G401 (cell line): ENCODE measurements at places on chromosomes 2 and 18. TPM values are rescaled to one million over a fixed set of nuclear protein-coding genes. Genes with fewer than 3 reads are reported as not detected.

DNA sequence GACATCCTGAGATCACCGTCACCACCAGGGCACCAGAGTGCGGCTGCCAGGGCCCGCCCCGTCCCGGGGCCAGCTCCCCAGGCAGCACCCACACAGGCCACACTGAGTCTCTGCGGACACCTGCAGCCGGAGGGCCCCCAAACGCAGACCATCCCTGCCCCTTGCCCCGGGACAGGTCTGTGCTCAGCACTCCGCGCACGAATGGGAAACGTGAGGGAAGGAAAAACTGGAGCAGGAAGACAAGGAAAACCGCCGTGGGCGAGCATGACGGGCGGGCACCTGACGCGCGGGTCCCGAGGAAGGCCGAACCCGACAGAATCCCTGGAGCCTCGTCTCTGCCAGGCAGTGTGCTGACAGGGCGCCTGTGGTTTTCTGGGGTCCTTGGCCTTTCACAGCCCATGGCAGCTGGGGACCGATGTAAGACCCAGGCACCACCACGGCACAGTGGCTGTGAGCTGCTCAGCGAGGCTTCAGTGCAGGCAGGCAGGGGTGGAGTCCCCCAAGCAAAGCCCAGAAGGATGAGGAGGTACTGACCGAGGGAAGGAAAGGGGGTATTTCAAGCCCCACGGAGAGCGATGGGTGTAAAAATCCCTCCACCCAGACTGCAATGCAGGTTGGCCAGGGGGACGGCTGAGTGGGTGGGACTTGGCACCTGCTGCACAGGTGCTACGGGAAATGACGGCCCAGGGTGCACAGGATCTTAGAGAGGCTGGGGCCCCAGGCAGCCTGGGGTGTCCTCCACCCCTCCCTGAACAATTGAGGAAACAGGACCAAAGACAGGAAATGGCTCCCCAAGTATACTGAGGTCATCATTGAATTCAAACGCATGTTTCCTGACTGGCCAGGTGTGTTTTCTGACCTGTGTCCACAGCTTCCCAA, 59.0 kb downstream of the PXDN start:
- DNase-seq, result no peak

DNA sequence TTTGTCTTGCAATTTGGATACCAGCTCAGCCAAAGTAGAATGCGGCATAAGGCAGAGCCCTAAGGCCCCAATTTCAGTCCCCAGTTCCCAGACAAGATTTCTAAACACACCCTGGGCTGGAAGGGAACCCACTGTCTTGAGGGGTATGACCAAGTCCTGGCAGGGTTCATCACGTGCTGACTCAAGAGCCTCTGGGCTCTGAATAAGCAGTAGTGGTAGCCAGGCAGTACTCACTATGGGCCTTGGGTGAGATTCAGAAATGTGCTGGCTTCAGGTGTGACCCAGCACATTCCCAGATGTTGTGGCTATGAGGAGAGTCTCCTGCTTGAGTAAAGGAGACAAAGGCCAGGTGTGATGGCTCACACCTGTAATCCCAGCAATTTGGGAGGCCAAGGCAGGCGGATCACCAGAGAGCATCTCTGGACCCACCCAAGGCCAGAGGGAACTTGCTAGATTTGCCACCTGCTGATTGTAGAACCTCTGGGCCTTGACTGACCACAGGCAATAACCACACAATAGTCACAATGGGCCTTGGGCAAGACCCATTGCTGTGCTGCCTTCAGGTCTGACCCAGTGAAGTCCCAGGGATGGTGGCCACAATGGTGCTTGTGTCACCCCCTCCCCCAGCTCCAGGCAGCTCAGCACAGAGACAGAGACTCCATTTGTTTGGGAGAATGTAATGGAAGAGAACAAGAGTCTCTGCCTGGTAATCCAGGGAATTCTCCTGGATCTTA, 74.9 kb downstream of the ATL2 start:
- no peak for DNase-seq

The MAPK4 gene
- total RNA-seq, result not detected in 2 replicates

The PTPN2 gene
- 29.8 and 52.8 TPM in 2 replicates for total RNA-seq
